ENCODE measurements at places on chromosomes 4 and X.

DNA sequence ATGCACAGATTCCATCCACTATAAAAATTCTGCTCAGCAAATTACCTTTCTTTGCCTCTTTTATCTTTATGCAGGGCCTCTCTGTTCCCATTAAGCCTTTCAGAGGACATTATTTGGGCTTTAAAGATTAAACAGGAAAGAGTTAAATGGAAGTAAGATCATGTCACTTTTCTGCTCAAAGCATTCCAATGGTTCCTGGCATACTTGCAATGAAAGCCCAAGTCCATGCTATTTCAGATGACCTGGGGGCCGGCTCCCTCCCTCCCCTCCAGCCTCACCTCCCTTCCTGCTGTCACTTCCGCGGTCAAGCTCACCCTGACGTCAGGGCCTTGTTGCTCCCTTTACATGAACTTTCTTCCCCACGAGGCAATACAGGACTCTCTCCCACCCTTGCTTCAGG, 125.5 kb downstream of the C4orf51 start:
- DNase-seq, result no peak

DNA sequence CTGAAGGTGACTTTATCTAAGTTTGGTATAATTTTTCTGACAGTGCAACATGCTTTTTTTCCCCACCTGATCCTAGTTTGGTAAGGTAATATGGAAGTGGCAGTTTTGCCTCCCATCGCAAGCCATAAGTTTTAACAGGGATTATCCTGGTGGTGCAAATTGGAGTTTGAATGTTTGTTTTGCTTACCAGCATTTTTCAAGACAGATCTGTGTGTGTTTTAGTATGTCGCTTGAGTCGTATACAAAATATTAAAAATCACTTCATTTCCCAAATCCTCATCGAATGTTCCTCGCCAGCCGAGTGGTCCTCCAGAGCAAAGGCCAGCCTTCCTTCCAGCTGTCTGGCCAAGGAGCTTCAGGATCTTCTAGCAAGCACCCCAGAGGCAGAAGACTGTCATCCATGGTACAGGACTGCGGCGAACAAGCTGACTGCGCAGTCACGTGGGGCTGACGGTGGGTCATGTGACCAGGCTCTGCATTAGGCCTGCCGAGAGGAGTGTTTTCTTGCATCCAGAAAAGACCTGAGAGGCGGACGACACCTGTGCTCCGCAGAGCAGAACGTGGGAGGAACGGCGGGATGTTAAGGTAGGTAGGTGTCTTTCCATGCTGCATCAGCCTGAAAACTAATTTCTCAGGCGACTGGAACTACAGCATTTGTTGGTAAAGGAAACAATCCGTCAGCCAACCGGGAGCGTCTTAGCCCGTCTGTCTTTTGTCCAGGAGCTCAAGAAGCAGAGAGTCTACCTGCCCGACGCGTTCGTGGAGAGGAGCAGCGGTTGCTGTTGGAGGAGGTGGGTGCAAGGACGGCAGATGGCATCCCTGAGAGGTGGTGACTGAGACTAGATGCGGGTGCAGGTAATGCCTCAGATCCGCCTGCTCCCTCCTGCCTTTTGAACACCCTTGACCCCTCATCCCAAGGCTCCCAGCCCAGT, at the start of gene GPRASP3:
GPRASP3 (plus strand) TSS at position 507 of the 932 bp plus-strand sequence. CDS start 28,253 bp downstream, outside the sequence.
- peak; percentile 3 for DNase-seq

GRCh38 chr4:147842573-147842972, 110.7 kb downstream of the ARHGAP10 start:
- DNase-seq, result no peak

DNA sequence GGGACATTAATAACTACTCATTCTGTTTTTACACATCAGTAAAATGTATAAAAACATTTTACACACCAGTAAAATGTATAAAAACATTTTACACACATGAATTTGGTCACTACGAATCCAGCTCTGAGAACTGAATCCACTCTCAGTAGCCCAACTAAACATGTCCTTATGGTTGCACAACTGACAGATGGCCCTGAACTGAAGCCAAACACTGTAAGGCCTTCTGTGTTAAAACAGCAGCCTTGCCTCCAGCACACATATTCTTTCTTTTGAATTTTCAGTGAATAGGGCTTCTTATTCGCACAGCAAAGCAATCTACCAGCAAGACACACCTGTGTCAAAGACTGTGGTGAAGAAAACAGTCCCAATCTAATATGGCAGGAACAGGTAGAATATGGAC, 169.9 kb upstream of the FMR1 start:
- no peak for DNase-seq

DNA sequence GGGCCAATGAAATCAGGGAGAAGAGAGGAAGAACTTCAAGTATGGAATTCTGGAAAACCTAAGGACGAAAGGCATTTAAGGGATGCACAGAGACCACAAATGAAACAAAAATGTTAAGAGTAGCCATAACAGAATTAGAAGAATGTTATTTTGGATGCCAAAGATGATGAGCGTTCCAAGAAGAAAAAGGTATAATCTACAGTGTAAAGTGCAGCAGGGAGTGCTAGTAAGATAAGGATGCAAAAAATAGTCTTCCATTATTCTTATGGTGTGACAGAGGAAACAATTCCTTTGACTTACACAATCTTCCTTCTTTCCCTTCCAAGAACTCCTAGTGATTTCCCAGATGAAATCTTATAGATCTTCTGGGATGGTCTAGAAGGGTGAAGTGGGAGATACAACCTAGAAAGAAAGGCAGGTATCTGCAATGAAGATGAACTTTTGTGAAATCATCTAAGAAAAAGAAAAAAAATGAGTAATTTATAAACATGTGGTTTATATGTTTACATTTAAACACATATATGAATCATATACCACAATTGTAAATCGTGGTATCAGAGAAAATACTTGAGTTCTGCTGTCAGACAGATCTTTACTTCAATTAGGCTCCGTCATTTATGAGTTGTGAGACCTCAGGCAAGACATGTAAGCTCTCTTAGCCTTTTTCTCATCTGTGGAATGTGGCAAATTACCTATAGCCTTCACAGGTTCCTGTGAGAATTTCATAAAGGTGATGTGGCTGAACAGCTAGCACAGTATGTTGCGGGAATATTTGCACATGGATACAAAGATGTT, 8.1 kb downstream of the MORF4L2 start:
- no peak for DNase-seq

GRCh38 chrX:9765072-9765736, 443 bp downstream of the GPR143 start:
- DNase-seq, result no peak

DNA sequence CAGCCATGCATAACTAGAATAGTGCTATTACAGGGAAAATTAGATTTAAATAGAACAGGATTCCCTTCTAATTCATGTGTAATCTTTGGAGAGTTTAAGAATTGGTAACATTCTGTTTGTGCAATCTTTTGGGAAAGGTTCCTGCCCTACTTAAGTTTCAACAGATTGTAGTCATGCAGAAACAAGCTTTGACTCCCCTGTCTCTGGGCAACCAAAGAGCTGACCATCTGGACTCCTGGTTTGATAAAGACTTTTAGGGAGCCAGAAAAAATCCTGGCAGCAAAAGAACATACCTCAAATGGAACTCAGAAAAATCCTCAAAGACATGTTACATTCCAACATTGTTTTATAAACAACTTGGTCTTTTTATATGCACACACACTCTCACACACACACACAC, 191.1 kb upstream of the NEIL3 start:
- no peak for DNase-seq

DNA sequence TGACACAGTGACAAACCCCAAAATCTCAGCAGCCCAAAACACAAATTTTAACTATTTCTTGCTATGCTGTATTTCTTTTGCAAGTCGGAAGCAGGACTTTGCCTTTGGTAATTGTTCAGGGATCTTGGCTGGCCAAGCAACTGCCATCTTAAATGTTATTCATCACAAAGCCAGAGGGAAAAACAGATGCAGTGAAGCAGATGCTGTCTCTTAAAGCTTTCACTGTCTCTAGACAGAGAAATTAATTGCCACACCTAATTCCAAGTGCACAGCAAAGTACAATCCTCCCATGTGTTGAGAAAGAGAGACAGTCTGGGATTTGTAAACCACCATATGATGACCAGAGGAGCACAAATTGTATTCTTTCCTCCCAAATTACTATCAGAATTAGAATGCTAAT, 30.0 kb upstream of the GALNT7 start:
- DNase-seq, result no peak

DNA sequence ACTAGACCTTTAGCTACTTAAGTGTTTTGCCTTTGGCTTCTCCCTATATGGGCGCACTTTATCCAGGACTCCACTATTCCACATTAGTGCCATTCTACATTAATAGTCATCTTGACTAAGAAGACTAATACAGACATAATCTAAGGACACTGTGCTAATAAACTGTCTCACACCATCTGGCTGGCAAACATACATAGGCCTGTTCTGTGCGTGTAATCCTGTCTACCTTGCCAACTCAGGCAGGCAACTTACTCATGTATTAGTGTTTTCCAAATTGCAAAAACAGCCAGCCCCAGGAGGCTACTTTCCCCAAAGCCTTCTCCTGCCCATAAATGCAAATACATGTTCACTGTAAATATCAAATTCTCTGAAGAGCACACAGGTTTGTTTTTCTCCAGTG, 587.3 kb downstream of the TMA16 start:
- no peak for DNase-seq

DNA sequence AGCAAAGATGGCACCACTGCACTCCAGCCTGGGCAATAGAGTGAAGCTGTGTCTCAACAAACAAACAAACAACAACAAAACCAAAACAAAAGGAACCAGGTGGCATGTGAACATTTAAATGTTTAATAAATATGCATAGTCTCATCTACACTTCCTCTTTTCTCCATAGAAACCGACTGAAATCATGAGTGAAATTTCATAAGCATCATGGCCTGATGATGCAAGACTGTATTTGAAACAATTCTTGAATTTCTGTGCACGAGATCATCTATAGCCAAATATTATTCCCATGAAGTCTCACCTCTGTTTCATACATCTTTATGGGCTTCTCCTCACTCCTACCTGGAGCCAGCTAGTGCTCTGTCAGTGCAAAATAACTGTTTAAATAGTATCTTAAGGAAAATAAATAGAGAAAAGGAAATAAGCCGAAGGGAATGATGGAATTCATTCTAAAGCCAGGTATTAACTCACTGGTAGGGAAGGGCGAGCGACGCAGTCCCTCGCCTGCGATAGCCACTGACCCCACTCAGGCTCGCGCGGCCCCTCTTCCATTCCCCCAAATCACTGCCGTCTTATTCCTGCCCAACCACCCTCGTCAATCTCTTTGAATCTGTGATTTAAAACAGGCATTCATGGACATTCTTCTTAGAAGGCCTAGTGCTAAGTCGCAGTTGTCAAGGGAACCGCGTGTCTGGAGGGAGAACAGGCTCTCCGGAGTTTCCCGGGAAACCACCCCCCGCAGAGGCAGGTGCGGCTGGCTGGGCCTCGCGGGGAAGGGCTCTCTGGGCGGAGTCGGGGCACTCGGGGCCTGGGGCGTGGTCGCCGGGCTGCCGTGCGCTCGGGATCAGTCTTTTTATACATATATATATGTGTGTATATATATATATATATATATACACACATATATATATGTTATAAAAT, 52.4 kb upstream of the TRIM2 start:
- no peak for DNase-seq

DNA sequence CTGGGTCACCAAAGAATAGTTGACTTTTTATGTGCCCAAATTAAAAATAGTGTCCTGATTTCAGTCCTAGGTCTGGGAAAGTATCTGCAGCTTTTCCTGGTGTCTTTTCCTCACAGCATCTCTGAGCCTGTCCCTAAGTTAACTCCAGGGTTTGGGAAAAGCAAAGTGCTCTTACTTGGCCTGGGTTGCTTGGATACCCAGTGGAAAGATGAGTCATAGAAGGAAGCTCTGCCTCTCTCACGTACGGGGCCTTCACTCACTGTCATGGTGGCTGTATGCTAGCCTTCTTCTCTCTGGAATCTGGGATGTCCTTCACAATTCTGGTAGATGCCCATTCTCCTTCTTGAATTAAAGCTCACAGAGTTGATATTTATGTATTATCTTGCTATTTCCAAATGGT, 607.3 kb downstream of the ANKRD50 start:
- no peak for DNase-seq

GRCh38 chr4:110171971-110172370, 26.4 kb downstream of the ELOVL6 start:
- DNase-seq, result no peak

DNA sequence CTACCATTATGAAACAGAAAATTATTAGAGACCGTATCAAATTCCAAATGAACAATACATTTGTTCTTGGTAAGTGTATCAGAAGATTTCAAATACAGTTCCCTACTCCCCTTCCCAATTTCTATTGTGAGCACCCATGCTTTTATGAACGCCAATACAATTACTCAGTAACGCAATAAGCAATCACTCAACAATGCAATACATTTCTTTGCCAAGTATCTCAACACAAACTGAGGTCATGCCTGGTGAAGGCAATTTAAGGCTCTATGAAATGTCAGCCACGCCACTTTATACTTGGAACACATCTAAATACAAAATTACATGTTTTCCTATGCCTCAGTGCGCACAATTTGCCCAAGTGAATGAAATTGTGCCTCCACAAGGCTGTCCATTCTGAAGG, 712 bp downstream of the PNPLA4 start:
- DNase-seq, result no peak

DNA sequence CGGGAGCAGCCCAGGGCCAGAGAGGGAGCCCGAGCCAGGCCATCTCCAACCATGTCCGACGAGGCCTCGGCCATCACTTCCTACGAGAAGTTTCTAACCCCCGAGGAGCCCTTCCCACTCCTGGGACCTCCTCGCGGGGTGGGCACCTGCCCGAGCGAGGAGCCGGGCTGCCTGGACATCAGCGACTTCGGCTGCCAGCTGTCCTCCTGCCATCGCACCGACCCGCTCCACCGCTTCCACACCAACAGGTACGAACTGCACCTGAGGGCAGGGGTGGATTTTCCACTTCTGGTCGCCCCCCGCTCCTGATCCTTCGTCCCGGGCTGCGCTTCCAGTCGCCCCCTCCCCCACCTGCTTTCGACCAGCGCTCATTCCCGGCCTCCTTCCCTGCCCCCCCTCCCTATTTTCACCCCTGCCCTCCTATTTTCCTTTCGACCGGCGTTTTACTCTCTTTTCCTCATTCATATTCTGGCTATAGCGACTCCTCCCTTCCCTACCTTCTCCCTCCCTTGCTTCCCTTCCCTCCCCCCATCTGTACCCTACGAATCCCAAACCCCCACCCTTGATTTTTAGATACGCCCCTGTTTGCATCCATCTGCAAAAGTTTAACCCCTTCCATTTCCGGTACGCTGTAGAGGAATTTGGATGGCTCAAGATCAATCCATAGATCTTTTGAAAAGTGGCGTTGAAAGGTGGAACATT, 633 bp downstream of the FAM199X start:
- no peak for DNase-seq

- DNase-seq, result no peak
Measured at GRCh38 chrX:107776649-107777535, 641 bp upstream of the NCBP2L start.

GRCh38 chrX:97563531-97564133, 679.9 kb downstream of the RPA4 start:
- DNase-seq, result no peak

Measured in cortex of kidney (tissue), 1 donor.